ENCODE measurements at places on chromosomes 4 and X. TPM values are rescaled to one million over a fixed set of nuclear protein-coding genes. Genes with fewer than 3 reads are reported as not detected.

DNA sequence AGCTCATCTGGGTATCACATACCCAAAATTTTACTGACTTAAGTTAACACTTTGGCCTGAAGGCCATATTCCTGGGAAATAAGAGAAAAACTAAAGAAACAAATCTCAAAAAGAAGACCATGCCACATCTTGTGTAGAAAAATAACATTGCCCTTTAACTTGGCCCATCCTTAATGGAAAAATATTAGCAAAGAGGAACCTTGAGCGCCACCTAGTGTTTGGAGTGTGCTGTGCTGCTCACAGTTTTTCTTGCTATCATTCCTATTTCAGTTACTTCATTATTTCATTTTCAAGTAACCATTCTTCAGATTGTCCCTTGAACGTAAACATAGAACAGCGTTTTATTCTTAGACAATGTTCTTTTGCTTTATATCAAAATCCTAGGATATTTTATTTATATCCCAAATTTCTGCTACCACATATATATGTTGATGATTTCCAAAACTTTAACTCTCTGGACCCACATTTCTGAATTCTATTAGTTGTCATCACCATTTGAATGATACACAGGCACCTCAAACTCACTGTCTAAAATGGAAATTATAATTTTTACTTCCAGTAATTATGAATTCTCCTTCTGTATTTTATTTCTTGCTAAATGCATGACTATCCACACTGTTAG is 999.0 kb upstream of the ADGRL3 start:
- DNase-seq, result no peak

- DNase-seq, result no peak
These were observed 101.8 kb downstream of the ANXA5 start for GRCh38 chr4:121594796-121595526.

GRCh38 chrX:44975666-44976263 is 102.8 kb downstream of the KDM6A start:
- DNase-seq, result no peak

Gene RIPPLY1
- not detected for total RNA-seq

Data from dorsolateral prefrontal cortex (tissue), 122 donors.